ENCODE measurements at places on chromosomes 2 and 18.

DNA sequence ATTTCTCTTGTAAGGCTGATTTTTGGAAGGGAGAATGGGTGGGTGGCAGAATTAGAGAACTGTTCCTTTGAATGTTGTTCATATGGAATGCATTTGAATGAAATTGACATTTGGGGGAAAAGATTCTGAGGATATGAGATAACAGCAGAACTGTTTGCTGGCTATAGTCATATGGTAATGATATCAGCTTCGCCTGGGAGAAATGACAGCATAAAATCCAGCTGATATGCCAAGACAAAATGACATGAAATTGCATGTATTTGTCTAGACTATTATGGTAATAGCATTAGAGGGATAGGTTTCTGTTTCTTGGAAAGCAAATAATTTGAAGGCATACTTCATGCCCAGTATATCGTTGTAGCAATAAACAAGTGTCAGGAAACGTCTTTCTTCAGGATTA is 150.8 kb upstream of the SPATS2L start:
- DNase-seq, result no peak

GRCh38 chr2:196696423-196697079 is 57.0 kb downstream of the CCDC150 start:
- no peak for DNase-seq

GRCh38 chr2:230974096-230974913 is 21.6 kb upstream of the SPATA3 start:
- DNase-seq, result no peak

GRCh38 chr18:62596145-62597005 is 73.5 kb downstream of the ZCCHC2 start:
- DNase-seq, result no peak

GRCh38 chr2:108583903-108584520 is 49.7 kb downstream of the LIMS1 start:
- peak; percentile 66 for DNase-seq

DNA sequence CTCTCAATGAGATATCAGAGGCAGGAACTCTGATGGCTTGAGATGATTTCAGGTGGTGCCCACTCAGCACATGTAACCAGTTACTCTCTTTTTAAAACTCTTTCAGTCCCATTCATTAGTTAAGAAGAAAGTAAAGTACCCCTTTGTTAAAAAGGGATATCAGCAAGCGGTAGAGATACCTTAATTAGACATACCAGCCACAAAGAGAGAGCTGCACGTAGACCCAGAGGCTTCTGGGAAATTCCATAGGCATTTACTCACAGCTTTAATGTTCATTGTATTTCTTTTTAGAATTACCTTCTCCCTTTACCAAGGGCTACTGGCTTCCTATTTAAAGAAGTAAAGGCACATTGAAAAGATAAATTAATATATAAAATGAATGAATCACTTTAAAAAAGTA is 63.3 kb downstream of the LYPD6B start:
- DNase-seq, result no peak

GRCh38 chr2:108969856-108970255 is 19.2 kb downstream of the EDAR start:
- DNase-seq, result no peak

GRCh38 chr2:236363711-236364277 is 99.6 kb upstream of the ASB18 start:
- no peak for DNase-seq

DNA sequence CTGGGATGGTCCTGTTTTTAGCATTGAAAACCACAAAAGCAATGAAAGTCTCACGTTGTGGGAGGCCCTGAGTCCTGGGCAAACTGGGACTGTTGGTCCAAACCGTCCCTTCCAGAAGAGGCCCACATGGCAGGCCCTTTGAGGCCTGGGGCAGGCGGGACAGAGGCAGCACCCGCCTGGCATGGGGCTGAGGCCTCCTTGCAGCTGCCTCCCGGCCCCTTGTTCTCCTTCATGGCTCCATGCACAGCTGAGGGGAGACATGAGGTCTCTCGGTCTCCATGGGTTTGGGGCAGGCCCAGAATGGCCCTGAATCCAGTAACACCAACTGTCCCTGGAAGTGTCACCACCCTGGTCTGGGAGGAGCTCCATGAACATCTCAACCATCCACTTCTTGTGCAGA is 61.9 kb downstream of the RRM2 start:
- DNase-seq, result no peak

- no peak for DNase-seq
These were observed 279.8 kb downstream of the PTGR3 start for GRCh38 chr18:74929110-74929509.

DNA sequence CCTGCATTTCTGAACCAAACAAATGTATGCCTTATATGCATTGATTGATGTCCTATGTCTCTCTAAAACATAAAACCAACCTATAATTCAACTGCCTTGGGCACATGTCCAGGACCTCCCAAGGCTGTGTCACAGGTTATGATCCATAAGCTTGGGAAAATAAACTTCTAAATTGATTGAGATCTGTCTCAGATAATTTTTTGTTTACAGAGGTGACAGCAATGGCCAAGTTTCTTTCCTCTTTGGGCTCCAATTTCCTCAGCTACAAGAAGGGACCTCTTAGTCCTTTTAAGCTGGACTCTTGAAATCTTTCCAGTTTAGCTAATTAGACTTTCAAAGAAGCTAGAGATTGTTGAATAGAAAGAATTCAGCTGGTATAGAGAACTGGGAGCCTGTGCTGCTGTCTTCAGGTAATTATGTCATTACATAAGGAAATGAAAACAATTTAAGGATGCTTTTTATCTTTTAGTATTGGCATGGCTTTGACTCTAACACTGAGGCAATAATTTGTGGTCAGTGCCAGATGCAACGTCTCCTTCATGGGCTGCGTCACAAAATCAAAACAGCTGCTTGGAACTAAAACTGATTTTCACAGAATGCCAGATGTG is 412.1 kb upstream of the TRIB2 start:
- no peak for DNase-seq

DNA sequence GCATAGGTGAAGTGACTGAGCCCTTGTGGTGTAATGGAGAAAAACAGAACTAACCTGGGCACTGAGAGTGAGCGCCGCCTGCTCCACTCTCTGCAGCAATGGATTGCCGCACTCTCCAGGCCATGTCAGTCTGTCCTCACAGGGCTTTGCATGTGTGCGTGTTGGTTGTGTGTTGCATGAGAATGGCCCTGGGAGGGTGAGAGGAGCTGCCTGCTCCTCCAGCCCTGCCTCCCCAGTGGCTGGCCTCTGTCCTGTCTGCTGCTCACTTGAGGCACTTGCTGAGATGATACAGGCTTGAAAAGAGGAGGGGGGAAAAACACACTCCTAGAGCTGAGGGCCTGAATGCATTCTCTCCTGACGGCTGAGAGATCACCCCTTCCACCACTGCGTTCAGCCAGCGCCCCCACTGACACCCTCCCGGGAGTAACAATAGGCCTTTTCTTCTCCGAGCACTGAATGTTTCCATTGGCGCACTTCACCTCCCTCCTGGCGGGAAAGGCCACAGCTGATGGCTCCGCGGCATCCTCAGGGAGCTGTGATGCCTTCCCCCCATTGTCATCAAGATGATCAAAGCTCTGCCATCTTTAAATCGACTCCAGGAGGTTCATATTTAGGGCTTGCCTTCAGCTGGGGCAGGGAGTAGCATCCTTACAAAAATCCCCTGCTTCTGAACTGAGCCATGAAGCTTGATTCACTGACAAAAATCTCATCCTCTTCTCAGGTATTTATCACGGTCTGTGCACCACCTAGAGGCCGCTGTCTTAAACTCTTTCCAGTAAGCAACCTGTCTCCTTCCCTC is 49.9 kb upstream of the DAPL1 start:
- no peak for DNase-seq

- no peak for DNase-seq
These were observed 60.0 kb upstream of the OTOF start for GRCh38 chr2:26537826-26538475.

- DNase-seq, result no peak
These were observed 199.1 kb downstream of the PRKCE start for GRCh38 chr2:45850558-45850957.

GRCh38 chr2:188557081-188557480 is 265.4 kb downstream of the GULP1 start:
- no peak for DNase-seq

DNA sequence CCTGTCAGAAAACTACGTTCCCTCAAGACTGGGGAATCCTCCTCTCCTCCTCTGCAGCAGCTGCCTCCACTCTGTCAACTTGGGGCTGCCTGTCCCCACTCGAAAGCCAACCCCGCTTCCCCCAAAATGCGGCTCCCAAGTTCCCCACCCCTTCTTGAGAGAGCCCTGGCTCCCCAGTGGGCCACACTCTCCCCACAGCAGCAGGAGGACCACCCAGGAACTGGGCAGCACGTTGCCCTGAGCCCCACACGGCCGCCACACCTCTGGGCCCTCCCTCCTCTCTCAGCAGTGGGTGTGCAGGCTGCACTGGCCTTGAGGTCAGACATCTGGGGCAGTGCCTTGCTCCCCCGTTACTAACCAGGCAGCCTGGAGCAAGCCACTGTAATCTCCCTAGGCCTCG is 9.6 kb upstream of the TEX51 start:
- DNase-seq, result no peak

DNA sequence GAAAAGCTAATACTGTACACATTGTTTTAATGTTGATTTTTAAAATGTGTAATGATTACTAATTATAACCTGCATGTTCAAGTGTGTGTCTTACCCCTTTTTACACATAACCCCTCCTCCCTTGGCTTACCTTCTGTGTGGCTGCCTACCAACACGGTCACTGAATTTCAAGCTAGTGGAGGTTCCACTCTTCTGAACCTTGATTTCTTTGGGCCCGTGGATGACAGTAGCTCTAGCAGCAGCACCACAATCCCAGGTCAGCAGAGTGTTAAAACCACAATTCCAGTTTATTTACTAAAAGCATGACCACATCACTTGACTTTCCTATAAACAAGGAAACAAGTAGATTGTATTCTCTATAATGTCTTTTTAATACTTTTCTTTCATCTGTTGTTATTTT is 56.9 kb downstream of the AFTPH start:
- no peak for DNase-seq

GRCh38 chr2:135926605-135927004 is 50.4 kb upstream of the MCM6 start:
- DNase-seq, result no peak

- DNase-seq, result no peak
These were observed 593.1 kb downstream of the CBLN2 start for GRCh38 chr18:71951001-71951400.

- no peak for DNase-seq
These were observed 10.7 kb upstream of the STAM2 start for GRCh38 chr2:152186262-152186661.

DNA sequence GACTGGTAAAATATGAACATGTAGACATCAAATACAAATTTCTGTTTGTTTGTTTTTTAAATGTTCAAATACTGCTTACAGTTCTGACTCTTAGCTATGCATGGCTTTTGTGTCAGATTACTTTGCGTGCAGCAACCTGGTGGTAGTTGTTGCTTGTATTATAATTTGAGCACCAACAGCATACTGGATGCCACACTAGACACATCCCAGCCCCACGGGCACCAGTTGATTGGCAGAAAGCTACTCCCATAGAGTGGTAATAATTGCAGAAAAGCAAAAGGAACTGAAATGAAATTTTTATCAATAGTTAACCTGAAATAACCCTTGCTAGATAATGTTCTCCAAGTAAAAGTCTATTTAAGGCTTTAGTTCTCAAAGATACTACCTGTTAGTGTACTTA is 91.6 kb downstream of the EHBP1 start:
- DNase-seq, result no peak
